ENCODE measurements at places on chromosomes 5 and 9.

- no peak for DNase-seq
Measured at GRCh38 chr9:86767373-86767772, 179.9 kb downstream of the GAS1 start.

- no peak for DNase-seq
Measured at GRCh38 chr5:90833753-90834152, 275.2 kb downstream of the ADGRV1 start.

GRCh38 chr9:71858812-71859211, 52.2 kb downstream of the ABHD17B start:
- DNase-seq: no peak

DNA sequence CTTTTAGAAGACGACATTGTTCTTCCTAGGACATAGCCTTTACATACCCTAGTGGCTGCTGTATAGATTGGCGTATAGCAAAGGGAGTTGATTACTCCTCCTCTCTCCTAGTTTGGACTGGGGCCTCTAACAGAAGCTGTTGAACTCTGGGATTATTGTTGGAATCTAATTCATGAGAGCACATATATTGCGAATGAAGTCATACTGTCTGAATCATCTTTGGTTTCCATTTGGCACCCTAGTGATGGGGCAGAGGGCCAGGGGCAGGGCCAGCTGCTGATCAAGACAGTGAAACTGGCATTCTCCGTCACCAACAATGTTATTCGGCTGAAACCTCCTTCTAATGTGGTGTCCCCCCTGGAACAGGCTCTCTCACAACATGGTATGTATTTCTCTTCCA, 40.3 kb downstream of the NUP188 start:
- DNase-seq: no peak

GRCh38 chr5:79878721-79879336, 112.2 kb downstream of the MTX3 start:
- DNase-seq: no peak
